Chondrocyte (in vitro differentiated cells): ENCODE measurements at places on chromosomes 6 and 20. TPM values are rescaled to one million over a fixed set of nuclear protein-coding genes. Genes with fewer than 3 reads are reported as not detected.

DSN1 gene
- 7.4 to 14.9 TPM (median 8.3 TPM) in 3 replicates for total RNA-seq

ACTL10 gene
- 0.60 to 2.5 TPM (median 2.3 TPM) in 3 replicates for total RNA-seq

SPAG4 gene
- total RNA-seq = 1.9 to 8.8 TPM (median 8.6 TPM) in 3 replicates

HCK gene
- not detected in 3 replicates for total RNA-seq

PPP1R16B gene
- total RNA-seq = not detected in 3 replicates

TREM2 gene
- total RNA-seq = not detected in 3 replicates

RNASET2 gene
- 27.0 to 29.4 TPM (median 27.1 TPM) in 3 replicates for total RNA-seq

FLOT1 gene
- total RNA-seq = 66.8 to 72.7 TPM (median 69.1 TPM) in 3 replicates

SLC22A7 gene
- total RNA-seq = not detected in 3 replicates
